Frontal cortex (tissue), 4 donors: ENCODE measurements at places on chromosomes 6 and 20.
A peak's percentile ranks its signal among the peaks of the same experiment; 100 is the strongest.

DNA sequence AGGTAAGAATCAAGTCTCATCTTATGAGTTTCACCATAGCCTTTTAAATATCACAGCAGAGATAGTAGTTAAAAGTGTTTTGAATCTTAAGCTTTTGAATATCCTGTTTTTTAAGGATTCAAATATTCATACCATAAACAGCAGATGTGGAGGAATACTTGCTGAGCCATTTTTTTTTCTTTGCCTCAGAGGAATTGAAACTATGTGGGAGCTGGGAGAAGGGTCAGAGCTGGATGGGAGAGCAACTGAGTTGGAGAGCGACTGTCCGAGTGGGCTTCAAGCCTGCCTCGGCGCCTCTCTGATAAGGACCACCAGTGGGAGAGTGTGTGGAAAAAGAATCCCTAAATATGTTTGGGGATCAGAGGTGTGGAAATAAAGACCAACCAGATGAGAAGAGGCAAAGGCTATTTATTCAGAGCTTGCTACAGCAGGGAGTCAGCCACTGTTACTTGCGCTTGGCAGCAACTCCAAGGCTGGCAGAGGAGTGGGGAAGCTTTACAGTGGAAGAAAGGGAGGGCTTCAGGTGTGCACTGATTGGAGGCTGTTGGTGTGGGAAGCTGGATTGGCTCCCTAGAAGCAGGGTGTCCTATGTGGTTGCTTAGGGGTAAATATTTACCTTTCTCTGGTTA, 34.3 kb upstream of the MCUR1 start:
- no peak for DNase-seq

DNA sequence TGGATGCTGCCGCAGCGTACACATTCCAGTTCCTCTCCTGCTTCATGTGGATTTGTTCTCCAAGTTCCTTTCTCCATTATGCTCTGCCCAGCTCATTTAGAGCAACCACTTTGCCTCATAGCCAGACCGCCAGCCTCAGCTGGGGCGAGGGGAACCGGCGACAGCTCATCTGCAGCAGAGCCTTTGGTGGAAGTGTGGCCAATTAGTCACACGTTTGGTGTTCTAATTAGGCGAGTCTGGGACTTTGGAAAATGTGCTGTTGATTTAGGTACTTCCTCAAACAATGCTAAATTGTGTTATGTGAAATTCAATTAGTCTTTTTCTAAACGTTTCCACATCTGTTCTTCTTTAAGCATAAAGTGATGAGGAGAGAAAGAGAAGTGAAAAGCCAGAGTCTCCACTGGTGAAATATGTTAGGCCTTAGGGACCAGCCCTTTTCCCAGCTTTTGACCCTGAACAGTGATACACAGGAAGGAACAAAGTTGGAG, 217.9 kb downstream of the TBX18 start:
- no peak for DNase-seq

DNA sequence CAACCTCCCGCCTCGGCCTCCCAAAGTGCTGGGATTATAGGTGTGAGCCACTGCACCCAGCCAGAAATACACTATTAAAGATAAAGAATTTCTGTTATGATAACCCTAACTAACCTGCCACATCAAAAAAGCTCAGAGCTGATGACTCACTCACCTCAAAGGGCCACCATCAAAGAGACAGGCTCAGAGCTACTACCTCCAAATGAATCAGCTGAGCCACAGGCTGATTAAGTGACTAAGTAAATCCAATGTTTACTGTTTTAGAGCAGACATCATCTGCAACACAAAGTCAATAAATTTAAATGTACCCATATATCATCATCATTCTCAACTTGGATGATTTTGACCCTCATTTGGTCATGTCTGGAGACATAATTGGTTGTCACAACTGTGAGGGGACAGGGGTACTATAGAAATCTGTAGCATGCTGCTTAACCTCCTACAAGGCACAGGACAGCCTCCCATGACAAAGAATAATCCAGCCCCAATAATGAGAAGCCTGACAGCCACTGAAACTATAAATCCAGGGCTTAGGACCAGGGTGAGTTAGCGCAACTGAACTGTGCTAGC, 106.5 kb downstream of the ATP9A start:
- no peak for DNase-seq

GRCh38 chr6:8195040-8195713, 92.8 kb upstream of the EEF1E1 start:
- no peak for DNase-seq

DNA sequence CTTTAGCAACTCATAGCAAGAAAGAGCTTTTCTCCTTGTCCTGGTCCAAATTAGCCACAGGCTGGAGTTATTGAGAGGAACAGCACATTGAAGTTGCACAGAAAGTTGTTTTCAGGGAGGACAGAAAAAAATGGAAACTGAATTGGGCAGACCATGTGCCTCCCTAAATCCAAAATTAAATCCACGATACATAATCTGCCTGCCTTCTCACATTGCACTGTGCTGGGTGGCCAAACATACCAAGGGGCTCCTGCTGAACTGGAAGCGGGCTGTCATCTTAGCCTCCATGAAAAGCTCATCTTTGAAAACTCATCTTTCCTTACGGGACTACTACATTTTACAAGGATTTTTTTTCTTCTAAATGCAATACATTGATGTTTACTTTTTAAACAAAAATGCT, 59.9 kb downstream of the TNFAIP3 start:
- no peak for DNase-seq

GRCh38 chr20:7087803-7088202, 320.3 kb downstream of the BMP2 start:
- no peak for DNase-seq

DNA sequence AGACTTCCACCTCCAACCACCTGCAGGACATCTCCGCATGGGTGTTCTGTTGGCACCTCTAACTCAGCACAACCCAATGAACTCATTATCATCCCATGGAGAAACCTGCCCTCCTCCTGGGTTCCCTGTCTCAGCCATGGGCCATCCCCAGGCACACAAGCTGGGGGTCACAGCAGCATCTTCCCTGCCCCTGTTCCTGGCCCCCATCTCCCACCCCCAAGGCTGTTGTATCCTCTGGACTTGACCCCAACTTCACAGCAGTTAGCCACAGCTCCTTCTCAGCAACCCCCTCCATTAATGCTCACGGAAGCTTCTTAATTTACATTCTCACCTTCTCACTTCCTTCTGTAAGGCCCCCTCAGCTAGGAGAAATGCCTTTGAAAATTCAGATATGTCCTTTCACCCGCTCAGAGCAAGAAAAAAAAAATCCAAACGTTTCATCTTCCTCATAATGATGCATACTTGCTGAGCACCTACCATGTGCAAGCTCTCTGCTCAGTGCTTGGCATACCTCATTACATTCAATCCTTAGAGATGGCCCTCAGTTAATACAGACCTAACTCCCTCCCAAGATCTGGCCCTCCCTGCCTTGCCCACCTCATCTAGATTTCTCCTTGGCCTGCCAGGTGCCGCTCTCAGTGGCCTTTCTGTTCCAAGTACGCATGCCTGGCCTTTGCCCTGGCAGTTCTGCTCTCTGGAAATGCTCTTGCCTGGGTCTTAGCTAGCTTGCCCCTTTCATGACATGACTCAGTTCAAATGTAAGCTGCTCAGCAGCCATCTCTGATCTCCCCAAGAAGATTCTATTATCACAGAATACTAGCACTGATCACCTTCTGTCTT, 2.5 kb upstream of the NELFCD start:
- DNase-seq: no peak

GRCh38 chr20:16955971-16956370, 207.8 kb downstream of the OTOR start:
- no peak for DNase-seq

DNA sequence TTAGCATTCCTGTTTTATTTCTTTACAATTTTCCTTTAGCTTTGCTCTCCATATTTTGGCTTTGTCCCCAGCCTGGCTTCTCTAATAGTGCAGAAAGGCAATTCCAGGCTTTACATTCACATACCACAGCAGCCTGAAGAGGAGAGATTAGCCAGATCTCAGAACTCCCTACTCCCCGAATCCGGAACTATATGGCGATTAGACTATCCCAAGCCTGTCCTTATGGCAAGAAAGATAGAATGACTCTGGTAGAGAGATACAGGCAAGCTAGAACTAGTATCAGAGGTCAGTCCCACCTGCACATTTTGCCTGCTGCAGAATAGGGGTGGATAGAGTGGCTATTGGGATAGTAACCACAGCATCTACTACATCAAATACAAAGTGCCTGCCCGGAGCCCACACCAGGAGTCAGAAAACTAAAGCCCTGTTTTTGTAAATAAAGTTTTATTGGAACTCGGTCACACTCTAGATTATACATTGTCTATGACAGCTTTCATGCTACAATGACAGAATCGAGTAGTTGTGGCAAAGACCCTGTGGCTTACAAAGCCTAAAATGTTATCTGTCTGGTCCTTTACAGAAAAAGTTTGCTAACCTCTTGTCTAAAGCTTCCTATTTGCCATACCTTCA, 17.1 kb upstream of the ADIG start:
- DNase-seq: no peak

- no peak for DNase-seq
These were observed 61.1 kb downstream of the TSPYL4 start for GRCh38 chr6:116192786-116193185.

- no peak for DNase-seq
These were observed 12.8 kb upstream of the MDFI start for GRCh38 chr6:41625442-41625841.

GRCh38 chr20:62025832-62026563, 39.7 kb downstream of the TAF4 start:
- peak; percentile 70 for DNase-seq

DNA sequence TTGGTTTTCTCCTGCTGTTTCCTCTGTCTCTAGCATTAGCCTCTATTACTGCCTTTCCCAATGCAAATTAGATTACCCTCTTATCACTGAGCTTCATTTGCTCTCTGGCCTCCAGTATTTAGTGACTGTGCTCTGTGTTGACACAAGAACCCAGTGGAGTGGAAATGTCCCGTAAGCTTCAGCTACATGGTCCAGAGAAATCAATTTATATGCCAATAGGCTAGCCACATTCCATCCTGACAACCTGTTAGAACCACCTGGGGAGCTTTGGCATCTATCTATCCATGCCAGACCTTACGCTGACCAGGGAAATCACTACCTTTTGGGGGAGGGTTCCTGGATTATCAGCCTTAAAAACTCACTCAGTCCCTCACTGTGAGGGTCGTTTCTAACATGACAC, 459.6 kb downstream of the UTRN start:
- no peak for DNase-seq

GRCh38 chr6:28968476-28968875, 36.6 kb downstream of the ZNF311 start:
- DNase-seq: no peak

DNA sequence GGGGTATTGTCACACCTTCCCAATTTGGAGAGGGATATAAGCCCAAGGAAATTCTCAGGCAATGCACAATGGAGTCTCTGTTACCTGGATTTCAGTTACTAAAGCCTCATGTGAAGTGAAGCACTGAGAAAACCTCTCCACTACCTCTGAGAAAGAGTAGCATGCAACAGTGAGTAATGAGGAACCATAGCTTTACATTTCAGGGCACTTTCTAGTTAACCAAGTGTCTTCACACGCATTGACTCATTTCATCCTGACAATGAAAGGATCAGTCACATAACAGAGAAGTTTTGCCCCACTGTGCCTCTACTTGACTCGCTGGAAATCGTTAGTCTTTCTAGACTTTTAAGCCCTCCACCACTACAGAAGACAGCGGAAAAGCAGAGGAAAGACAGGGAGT, 86.2 kb upstream of the ARID1B start:
- DNase-seq: no peak

- DNase-seq: no peak
These were observed 37.6 kb upstream of the ANGPT4 start for GRCh38 chr20:953742-954141.

DNA sequence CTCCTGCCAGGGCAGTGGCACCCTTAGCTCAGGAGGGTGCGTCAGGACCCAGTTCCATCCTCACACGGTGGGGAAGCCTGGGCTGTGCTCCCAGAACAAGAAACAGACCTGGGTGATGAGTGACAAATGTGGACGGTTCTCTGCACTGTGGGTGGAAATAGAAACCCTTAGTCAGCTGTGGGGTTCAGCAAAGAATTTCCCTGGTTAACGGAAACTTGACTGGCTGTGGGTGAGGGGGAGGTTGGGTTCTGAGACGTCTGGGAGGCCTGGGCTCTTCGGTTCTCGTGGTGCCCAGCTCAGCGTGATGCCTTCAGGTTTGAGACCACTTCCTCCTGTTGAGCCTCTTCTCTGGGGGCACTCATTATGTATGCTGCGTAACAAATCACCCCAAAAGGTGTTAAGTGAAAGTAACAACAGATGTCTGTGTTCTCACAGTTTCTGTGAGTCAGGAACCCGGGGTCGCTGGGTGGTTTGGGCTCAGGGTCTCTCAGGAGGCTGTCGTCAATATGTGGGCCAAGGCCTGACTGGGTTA, 53.1 kb upstream of the FAM83D start:
- no peak for DNase-seq

- DNase-seq: no peak
These were observed 20.5 kb downstream of the PTK7 start for GRCh38 chr6:43096451-43097097.

DNA sequence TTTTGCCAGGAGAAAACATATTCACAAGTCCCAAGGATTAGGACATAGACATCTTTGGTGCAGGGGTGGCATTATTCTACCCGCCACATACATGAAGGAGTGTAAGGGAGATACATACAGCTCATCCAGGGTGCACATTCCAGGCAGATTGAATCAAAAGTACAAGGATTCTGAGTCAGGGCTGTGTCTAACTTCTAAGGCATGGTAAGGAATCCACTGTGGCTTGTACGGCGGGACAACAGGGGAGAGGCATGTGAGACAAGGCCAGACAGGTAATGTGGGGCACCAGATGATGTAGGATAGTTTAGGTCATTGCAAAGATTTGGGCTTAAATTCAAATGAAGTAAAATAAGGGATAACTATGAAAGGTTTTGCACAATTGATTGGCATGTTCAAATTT, 780.9 kb downstream of the C6orf118 start:
- DNase-seq: no peak

- no peak for DNase-seq
These were observed 615.5 kb downstream of the EYS start for GRCh38 chr6:65091561-65091960.

DNA sequence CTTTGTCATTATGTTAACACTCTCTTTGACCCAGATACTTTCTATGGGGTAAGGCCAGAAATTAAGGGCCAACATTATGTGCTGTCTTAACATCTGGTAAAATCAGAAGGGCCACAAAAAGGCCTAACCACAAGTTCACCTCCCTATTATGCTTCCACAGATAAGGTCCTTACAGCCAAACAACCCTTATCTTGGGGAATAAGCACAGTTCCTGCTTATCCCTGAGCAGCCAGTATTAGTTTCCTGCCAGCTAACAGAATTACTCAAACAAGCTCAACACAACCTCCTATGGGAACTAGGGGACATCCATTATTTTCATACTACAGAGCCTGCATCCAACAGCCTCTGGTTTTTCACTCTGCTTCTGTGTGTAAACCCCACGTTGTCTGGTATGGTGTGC, 724.8 kb downstream of the HACE1 start:
- DNase-seq: no peak

GRCh38 chr6:156689656-156690055, 87.5 kb upstream of the ARID1B start:
- no peak for DNase-seq
